ENCODE measurements at places on chromosomes 2 and 18. TPM values are rescaled to one million over a fixed set of nuclear protein-coding genes. Genes with fewer than 3 reads are reported as not detected.

- H3K4me3 ChIP-seq: no peak overlapping the region
- no peak overlapping the region for H3K27ac ChIP-seq
- DNase-seq: no peak
These were observed 233.6 kb downstream of the SMAD2 start for GRCh38 chr18:47696870-47697269.

DNA sequence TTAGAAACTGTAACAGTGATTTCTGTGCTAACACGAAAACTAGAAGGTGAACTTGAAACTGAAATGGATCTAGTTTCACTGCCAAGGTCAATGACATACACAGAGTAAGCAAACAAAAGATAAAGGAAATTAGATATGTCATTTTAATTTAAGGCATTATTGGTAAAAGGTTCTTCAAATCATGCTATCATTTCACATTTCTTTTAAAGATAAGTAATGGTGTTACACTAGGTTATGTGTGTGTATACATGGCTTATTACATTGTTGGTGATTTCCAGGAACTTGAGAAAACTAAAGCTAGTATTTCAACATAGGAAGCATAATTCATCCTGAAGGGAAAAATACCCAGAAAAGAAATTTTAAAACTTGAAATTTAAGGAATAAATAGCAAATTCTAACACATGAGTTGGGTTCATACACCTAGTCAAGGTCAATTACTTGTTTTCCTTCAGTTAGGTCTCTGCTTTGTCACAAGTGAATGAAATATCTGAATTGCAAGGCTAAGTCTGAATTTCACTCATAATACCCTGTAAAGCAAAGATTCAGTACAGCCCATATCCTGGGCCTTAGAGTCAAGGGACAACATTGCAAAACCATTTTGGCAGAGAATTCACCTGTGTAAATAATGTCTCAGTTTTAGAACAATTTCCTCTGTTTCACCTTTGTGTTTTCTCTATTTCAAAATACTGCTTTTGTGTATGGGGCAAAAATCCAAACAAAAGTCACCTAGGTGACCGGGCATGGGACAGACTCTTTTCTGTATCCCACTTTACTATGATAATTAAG, 141.6 kb downstream of the SRBD1 start:
- DNase-seq: no peak
- no peaks in the 10 kb centered on the region for H3K27me3 ChIP-seq
- no peak overlapping the region for H3K4me3 ChIP-seq
- no peak overlapping the region for H3K27ac ChIP-seq

GRCh38 chr2:223613017-223613950, 11.1 kb upstream of the SCG2 start:
- DNase-seq: no peak
- no peaks in the 10 kb centered on the region for H3K36me3 ChIP-seq
- peaks cover 36% of the 10 kb centered on the region for H3K27me3 ChIP-seq

GAREM1 gene
- not detected for total RNA-seq

- H3K27me3 ChIP-seq: no peaks in the 10 kb centered on the region
- peak; percentile 79 for DNase-seq
- H3K27ac ChIP-seq: peak overlapping the region; percentile 4
- peaks cover 20% of the 10 kb centered on the region for H3K4me1 ChIP-seq
- H3K4me3 ChIP-seq: no peak overlapping the region
These were observed 232.8 kb downstream of the DYM start for GRCh38 chr18:49227441-49228165.

DNA sequence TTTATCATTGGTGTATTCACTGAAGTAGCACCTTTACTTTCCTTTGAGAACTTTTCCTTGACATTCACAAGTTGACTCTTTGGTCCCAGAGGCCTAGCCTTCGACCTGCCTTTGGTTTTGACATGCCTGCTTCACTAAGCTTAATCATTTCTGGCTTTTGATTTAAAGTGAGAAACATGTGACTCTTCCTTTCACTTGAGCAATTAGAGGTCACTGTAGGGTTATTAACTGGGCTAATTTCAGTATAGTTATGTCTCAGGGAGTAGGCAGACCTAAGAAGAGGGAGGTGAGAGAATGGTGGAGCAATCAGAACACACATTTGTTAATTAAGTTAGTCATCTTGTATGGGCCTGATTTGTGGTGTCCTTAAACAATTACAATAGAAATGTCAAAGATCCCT, 1040.7 kb upstream of the SLC39A10 start:
- H3K27ac ChIP-seq: no peak overlapping the region
- H3K4me3 ChIP-seq: no peak overlapping the region
- no peaks in the 10 kb centered on the region for H3K36me3 ChIP-seq
- no peaks in the 10 kb centered on the region for H3K4me1 ChIP-seq
- no peak for DNase-seq

IL37 gene
- total RNA-seq: not detected

CDKL4 gene
- total RNA-seq: 1.1 TPM

- no peaks in the 10 kb centered on the region for H3K36me3 ChIP-seq
- H3K27me3 ChIP-seq: peaks cover 41% of the 10 kb centered on the region
- H3K4me1 ChIP-seq: no peaks in the 10 kb centered on the region
- H3K4me3 ChIP-seq: no peak overlapping the region
These were observed 21.1 kb upstream of the SCYGR2 start for GRCh38 chr2:227577555-227577954.

DNA sequence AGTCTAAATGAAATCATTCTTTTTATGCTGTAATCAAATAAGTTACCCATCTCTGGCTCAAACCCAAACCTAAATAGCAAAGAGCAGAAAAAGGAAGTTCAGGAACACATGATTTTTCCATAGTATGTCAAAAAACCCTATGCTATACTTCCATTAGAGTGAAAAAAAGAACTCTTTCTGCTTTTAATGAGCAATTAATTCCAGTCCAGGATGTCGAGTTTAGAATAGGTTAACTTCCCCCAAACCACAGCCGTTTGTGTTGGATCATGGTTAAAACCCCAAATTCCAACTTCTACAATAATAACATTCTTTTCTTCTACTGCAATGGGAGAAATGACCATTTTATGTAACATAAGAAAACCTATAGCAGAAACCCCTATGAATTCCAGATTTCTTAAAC, 171.1 kb upstream of the NRP2 start:
- DNase-seq: no peak
- H3K4me1 ChIP-seq: no peaks in the 10 kb centered on the region
- no peaks in the 10 kb centered on the region for H3K27me3 ChIP-seq
- H3K27ac ChIP-seq: no peak overlapping the region

ANKAR gene
- 9.3 TPM for total RNA-seq

POTEI gene
- not detected for total RNA-seq

FAM210A gene
- total RNA-seq: 20.9 TPM

DNA sequence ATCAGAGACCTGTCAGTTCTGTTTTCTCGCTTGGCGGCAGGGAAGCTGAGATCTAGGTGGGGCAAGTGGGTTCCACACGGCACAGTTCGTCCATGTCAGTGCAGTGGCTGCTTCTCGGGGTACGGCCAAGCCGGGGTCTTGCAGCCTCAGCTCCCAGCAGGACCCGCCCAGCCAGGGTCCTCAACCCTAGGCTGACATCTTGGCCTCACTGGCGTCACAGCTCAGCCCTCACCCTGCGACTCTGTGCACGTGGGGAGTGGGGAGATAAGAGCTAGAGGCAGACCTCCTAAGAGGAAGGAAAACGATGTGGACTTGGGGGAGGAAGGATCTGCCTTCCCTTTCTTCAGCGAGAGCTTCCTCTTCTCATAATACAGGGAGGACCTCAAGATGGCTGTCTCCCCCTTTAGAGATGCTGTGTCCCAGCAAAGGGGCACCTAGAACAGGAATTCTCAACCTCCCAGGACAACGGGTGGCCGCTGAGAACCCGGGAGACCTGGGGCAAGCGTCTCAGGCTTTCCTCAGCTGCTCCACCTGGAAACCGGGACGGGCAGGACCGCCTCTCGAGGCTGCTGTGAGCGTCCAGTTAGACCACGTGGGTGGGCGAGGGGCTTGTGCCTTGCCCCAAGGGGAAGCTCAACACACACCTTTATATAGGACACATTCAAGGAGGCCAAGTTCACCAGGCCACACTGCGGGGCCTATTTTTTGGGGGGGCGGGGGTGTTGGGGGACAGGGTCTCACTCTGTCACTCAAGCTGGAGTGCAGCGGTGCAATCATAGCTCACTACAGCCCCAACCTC, 23.5 kb upstream of the KLF11 start:
- no peaks in the 10 kb centered on the region for H3K36me3 ChIP-seq
- no peak overlapping the region for H3K27ac ChIP-seq
- no peak for DNase-seq
- H3K27me3 ChIP-seq: peaks cover 19% of the 10 kb centered on the region
- H3K4me3 ChIP-seq: no peak overlapping the region

KIDINS220 gene
- 29.9 TPM for total RNA-seq

DNA sequence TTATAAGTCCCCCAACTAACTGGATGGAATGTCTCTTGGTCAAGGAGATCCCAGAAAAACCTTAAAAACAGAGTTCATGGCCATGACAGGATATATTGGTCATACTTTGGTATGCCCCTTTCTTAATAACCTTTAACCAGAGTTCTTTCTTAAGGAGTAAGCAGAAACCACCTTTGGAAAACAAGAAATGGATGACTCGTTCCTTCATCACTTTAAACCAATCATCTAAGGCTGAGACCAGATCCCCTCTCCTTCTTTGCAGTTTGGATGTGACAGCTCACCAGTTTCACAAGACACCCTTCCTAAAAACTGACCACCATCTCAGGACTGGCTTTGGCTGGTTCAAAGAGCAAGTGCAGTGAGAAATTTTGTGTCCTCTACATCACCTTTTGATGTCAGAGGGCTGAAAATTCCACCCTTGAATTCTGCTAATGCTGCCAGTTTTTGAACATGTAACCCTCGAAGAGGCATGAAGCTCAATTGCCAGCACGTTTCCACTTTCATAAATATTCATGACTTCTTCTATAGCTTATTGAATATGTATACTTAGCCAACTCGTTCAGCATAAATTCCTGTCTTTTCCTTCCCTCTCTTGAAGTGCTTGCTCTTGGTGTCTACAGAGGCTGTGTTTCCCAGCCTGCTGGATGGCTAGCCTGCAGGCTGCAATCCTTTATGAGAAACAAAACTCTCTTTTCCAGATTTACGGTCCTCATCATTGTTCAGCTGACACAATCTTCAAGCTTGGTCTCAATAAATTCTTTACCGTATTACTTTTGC, 1323.5 kb upstream of the TMEFF2 start:
- no peaks in the 10 kb centered on the region for H3K36me3 ChIP-seq
- no peaks in the 10 kb centered on the region for H3K27me3 ChIP-seq
- no peak for DNase-seq
- no peak overlapping the region for H3K27ac ChIP-seq

ATP8B1 gene
- not detected for total RNA-seq

DNA sequence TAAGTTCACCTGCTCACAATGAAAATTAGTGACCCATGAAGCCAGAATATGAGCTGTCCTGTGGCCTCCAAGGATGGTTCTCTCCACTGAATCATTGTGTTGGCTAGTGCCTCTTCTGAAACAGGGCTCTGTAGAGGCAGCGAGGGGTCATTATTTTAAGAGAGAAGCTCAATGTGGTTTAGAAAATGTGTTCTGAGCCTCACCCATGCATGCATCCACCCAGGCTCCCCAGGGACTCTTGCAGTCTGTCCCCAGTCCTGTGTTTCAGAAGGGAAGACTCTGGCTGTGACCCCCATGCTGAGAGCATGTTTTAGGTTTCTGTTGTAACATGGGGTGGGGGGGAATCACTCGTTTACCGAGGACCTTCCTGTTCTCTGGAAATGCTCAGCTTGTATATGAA, 135.2 kb downstream of the RNF144A start:
- no peaks in the 10 kb centered on the region for H3K27me3 ChIP-seq
- peaks cover 4% of the 10 kb centered on the region for H3K36me3 ChIP-seq
- H3K27ac ChIP-seq: no peak overlapping the region
- H3K4me1 ChIP-seq: peaks cover under 1% of the 10 kb centered on the region
- H3K4me3 ChIP-seq: no peak overlapping the region

DES gene
- total RNA-seq: not detected

- no peak overlapping the region for H3K27ac ChIP-seq
- no peaks in the 10 kb centered on the region for H3K27me3 ChIP-seq
- peaks cover 7% of the 10 kb centered on the region for H3K4me1 ChIP-seq
These were observed 63.7 kb downstream of the EIPR1 start for GRCh38 chr2:3313781-3314375.

FAM98A gene
- 51.7 TPM for total RNA-seq

GRCh38 chr2:56508662-56509061, 324.9 kb downstream of the CCDC85A start:
- no peak for DNase-seq
- no peaks in the 10 kb centered on the region for H3K27me3 ChIP-seq
- no peak overlapping the region for H3K4me3 ChIP-seq
- H3K36me3 ChIP-seq: no peaks in the 10 kb centered on the region

DNA sequence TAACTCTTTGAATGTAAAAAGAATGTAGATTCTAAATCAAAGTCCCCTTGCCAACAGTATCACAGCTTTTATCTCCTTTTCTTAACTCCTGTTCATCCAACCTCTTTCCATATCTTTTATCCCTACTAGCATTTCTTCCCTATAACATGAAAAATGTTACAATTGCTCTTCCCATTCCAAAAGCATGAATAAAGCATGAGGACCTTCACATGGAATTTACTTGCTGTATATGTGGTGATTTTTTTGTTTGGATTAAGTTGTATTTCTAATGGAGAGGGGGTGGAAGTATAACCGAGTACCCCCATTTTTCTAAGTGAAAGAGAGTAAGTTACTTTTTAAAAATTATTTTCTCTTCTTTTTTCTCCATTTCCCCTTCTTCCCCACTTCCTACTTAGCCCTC, 94.9 kb upstream of the RBBP8 start:
- H3K27me3 ChIP-seq: peaks cover 31% of the 10 kb centered on the region
- DNase-seq: no peak
- H3K36me3 ChIP-seq: no peaks in the 10 kb centered on the region

DNA sequence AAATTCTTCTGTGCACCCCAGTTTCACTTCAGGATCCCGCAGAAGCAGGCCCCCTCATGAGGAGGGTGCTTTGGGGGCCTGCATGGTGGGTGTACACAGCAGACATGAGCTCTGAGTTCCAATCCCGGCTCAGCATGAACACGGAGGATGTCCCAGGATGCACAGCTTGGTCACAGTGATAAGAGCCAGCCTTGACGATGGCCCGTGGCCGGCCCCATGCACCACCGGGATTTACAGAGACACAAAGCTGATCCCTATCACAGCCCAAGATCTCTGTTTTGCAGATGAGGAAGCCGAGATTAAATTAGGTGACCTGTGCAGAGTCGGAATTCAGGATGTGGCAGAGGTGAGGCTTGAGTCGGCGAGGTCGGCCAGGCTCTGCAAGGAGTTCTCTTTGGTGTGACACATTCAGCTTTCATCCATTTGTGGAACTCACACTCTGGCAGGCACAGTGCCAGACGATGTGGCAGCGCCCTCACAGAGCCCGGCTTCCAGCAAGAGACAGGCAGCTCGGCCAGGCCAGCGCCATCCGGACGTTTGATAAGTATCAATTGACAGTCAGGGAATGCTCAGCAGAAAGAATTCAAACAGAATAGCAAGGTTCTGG, 456.3 kb upstream of the MYT1L start:
- H3K36me3 ChIP-seq: no peaks in the 10 kb centered on the region
- no peak overlapping the region for H3K4me3 ChIP-seq
- no peaks in the 10 kb centered on the region for H3K27me3 ChIP-seq
- H3K4me1 ChIP-seq: no peaks in the 10 kb centered on the region

- H3K36me3 ChIP-seq: peaks cover 47% of the 10 kb centered on the region
- peak; percentile 73 for DNase-seq
- H3K27ac ChIP-seq: peak overlapping the region; percentile 86
These were observed 16.6 kb downstream of the MALT1 start for GRCh38 chr18:58687871-58688308.
